ENCODE measurements at places on chromosomes 13 and 19.
A peak's percentile ranks its signal among the peaks of the same experiment; 100 is the strongest.

- DNase-seq: peak; percentile 51
These were observed 2678.4 kb downstream of the PCDH9 start for GRCh38 chr13:64551755-64552154.

- DNase-seq: no peak
These were observed 25.5 kb downstream of the RFX2 start for GRCh38 chr19:6084821-6085220.

- DNase-seq: no peak
These were observed 6.9 kb downstream of the MYPOP start for GRCh38 chr19:45895519-45895972.

- no peak for DNase-seq
These were observed 85.2 kb upstream of the PCDH8 start for GRCh38 chr13:52933547-52934210.

- DNase-seq: peak; percentile 22
These were observed 19.8 kb upstream of the CEACAM4 start for GRCh38 chr19:41646589-41647204.

DNA sequence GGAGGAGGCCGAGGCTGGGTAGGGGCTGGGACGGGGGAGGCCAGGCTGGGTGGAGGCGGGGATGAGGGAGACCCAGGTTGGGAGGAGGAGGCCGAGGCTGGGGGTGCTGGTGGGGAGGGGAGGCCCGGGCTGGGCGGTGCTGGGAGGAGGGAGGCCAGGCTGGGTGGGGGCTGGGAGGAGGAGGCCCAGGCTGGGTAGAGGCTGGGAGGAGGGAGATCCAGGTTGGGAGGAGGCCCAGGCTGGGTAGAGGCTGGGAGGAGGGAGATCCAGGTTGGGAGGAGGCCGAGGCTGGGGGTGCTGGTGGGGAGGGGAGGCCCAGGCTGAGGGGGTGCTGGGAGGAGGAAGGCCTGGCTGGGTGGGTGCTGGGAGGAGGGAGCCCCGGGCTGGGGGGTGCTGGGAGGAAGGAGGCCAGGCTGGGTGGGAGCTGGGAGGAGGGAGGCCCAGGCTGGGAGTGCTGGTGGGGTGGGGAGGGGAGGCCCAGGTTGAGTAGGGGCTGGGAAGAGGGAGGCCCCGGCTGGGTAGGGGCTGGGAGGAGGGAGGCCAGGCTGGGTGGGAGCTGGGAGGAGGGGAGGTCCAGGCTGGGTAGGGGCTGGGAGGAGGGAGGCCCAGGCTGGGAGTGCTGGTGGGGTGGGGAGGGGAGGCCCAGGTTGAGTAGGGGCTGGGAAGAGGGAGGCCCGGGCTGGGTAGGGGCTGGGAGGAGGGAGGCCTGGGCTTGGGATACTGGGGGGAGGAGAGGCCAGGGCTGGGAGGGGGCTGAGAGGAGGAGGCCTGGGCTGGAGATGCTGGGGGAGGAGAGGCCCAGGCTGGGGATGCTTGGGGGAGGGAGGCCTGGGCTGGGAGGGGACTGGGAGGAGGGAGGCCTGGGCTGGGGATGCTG lies 10.7 kb downstream of the TPGS1 start:
- peak; percentile 91 for DNase-seq

- peak; percentile 45 for DNase-seq
These were observed 21.6 kb downstream of the MYCBP2 start for GRCh38 chr13:77305266-77305665.

DNA sequence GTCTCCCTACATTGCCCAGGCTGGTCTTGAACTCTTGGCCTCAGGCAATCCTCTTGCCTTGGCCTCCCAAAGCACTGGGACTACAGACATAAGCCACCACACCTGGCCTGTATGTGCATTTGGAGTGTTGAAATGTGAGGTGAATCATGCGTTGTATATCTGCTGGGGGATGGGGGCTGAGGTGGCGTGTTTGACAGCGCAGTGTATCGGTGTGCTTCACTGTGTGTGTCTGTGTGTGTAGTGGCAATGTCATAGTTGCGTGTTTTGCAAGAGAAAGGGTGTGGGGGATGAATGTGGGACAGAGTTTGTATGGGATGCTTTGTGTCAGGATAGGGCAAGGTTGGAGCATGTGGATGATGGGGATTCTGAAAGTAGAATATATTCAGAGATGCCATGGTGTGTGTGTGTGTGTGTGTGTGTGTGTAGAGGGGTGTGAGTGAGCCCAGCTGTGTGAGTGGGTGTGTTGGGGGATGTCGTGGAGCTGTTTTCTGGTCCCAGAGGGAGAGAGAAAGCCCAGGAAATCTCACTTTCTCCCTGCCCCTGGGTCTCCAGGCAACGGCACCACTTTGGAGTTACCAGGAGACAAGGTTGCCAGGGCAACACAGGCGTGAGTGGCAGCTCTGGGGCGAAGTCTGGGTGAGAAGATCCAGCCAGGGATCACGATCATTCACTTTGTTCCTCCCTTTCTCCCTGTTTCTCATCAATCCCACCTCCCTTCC lies 1.1 kb upstream of the SWSAP1 start:
- DNase-seq: peak; percentile 54

DNA sequence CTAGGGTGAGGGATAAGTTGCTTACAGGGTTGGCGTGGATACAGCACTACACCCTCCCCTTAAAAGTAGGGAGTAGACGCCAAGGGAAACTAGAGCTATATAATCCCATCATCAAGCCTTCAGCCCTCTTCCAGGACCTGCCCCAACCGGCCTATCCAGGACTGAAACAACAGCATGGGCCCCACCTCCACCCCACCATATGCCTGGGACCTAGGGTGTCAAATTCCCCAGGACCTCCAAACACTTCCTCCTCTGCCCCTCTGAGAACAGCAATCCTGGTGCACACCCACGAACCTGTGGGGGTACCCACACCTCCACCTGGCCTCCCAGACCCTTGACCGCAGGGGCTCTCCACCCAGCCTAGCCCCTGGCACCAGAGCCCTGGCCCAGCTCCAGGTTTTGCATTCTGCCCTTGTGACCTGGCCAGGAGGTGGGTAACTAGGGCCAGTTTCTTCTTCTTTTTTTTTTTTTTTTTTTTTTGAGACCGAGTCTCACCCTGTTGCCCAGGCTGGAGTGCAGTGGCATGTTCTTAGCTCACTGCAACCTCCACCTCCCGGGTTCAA lies 1.4 kb upstream of the CYP2F1 start:
- DNase-seq: no peak

GRCh38 chr13:94568443-94568842 lies 27.5 kb downstream of the TGDS start:
- DNase-seq: no peak

- peak; percentile 66 for DNase-seq
These were observed 937 bp upstream of the SPRY2 start for GRCh38 chr13:80341756-80342370.

GRCh38 chr13:32600890-32601289 lies 14.6 kb downstream of the PDS5B start:
- no peak for DNase-seq

DNA sequence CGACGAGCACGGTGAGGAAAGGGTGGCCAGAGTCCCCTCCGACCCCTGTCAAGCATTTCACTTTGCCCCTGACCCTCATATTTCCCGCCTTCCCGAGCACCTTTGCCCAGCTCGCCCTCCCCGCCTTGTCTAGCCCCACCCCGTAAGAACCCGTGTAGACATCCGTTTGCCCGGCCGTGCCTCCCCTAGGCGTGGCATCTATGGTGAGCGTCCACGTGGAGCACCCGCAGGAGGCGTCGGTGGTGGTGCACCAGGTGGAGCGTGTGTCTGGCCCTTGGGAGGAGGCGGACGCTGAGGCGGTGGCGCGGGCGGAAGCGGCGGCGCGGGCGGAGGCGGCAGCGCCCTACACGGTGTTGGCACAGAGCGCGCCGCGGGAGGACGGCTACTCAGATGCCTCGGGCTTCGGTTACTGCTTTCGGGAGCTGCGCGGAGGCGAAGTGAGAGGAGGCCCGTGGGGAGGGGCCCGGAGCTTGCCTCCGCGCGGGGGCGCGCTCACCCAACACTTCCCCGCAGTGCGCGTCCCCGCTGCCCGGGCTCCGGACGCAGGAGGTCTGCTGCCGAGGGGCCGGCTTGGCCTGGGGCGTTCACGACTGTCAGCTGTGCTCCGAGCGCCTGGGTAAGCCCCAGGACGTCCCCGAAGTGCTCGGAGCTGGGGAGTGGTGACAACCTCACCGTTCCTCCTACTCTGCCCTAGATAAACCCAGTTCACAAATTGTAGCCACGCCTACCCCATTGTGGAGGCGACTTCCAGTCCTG lies 4.2 kb downstream of the LTBP4 start:
- peak; percentile 67 for DNase-seq

GRCh38 chr13:39811051-39811450 lies 155.6 kb downstream of the COG6 start:
- no peak for DNase-seq

DNA sequence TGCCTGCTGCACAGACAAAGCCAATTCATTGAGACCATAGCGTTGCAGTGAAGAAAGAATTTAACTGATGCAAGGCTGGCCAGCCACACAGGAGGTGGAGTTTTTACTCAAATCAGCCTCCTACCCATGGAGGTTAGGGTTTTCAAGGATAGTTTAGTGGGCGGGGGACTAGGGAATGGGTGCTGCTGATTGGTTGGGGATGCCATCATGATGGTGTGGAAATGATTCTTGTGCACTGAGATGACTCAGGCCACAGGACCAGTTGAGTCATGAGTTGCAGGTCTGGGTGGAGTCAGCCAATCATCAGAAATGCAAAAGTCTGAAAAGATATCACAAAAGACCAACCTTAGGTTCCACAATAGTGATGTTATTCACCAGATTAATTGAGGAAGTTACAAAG lies 359.6 kb downstream of the FOXO1 start:
- peak; percentile 19 for DNase-seq

GRCh38 chr19:14369399-14370168 lies 11.7 kb upstream of the ADGRE5 start:
- peak; percentile 30 for DNase-seq

DNA sequence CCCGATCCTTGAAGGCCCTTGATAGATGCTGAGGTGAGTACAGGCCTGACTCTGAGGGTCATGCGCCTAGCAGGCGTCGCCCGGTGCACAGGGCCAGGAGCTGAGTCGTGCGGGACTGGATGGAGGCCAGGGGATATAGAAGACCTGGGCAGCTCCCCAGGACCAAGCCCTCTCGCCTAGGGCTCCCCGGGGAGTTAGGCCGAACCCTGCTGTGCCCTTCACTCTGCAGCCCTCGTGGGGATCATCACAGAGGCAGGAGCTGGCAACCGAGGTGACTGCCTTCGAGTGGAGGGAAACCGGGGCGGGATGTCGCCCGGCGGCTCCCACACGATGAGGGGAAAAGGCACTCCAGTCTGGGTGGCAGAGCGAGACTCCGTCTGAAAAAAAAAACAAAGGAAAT lies 11.7 kb downstream of the CSNK1G2 start:
- no peak for DNase-seq

- DNase-seq: peak; percentile 51
These were observed 9.4 kb downstream of the ZNF546 start for GRCh38 chr19:40006273-40006691.

GRCh38 chr13:79393564-79394249 lies 12.3 kb downstream of the RBM26 start:
- no peak for DNase-seq

GRCh38 chr19:47878906-47879305 lies 7.2 kb downstream of the SULT2A1 start:
- DNase-seq: no peak

- DNase-seq: no peak
These were observed 24.1 kb downstream of the RDH8 start for GRCh38 chr19:10037367-10037766.

DNA sequence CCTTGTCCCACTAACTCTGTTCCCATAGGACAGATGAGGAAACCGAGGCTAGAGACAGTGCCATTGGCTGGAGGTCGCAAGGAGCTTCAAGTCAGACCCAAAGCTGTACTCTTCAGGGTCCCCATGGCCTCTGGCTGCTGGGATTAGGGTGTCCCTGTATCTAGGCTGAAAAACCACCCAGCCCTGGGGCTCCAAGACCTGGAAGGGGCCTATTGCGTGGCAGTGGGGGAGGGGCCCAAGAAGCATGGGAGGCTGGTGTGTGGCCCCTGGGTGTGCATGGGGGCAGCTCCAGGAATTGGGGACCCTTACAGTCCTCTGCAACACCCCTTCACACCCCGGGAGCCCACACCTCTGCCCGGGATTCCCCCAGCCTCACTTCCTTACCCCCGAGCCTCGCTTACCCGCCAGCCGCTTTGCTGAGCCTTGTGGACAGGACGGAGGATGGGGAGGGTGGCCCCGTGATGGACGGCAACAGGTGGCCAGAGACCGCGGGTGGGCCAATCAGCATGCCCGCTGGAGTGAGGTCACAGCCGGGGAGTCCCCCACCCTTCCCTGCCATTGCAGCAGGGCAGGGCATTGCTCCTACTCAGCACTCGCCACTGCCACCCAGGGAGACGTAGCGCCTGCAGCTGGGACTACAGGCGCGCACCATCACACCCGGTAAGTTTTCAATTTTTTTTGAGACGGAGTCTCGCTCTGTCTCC lies at the start of gene JSRP1:
Gene JSRP1, minus strand, starts transcription at position 436 of the 704 bp plus-strand sequence. CDS start 1,103 bp downstream, outside the sequence.
- DNase-seq: no peak

DNA sequence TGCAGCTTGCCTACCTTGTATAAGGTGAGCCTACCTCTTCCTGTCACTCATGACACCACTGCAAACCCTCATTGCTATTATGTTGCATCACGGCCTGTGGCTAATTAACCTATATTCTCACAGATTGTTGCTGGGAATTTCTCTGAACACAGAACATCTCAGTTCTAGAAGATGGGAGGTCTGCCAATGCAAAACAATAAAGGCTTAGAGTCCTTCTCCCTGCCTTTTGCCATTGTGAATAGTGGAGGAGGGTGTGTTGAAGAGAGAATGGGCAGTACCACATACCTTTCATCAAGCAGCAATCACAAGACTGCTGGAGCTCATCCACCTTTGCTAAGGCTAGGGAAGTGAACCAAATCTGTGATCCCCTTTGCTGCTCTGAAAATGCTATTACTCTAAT lies 34.4 kb downstream of the WDFY2 start:
- peak; percentile 68 for DNase-seq

DNA sequence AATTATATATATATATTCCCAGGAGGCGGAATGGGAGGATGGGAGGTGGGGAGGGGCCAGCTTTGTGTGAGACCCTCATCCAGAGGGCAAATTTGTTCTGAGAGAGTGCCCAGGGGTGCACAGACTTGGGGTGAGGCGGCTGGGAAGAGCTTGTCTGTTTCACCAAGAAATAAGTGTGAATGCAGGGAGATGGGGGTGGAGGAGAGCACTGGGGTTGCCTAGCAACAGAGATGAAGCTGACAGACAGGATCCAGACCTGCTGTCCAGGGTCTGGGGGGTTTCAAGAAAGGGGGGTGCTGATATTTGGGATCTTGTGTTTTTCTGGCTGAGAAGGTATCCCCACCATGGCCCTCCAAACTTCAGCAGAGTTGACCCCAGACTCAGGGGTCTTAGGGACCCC lies 18.6 kb upstream of the TNFAIP8L1 start:
- DNase-seq: no peak

DNA sequence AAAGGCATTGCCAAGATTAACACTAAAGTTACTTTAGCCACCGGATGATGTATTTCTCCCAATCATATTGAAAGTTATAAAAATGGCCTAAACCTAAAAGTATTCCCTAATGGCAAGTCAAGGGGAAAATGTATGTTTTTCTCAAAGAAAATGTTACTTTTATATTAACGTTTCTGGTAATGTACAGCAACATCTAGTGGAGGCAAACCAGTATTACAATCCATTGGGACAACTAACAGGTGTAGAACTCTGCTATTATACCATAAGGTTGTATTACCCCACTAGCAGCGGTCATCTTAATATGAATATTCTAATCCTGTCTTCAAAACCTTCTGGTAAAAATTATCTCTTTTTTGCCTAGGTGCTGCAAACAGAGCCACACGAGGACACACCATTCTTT lies 69.2 kb downstream of the ZNF100 start:
- peak; percentile 21 for DNase-seq
